ENCODE measurements at places on chromosomes 1 and 21.
A peak's percentile ranks its signal among the peaks of the same experiment; 100 is the strongest.

GRCh38 chr1:218164111-218164929, 120.8 kb upstream of the RRP15 start:
- DNase-seq = no peak

DNA sequence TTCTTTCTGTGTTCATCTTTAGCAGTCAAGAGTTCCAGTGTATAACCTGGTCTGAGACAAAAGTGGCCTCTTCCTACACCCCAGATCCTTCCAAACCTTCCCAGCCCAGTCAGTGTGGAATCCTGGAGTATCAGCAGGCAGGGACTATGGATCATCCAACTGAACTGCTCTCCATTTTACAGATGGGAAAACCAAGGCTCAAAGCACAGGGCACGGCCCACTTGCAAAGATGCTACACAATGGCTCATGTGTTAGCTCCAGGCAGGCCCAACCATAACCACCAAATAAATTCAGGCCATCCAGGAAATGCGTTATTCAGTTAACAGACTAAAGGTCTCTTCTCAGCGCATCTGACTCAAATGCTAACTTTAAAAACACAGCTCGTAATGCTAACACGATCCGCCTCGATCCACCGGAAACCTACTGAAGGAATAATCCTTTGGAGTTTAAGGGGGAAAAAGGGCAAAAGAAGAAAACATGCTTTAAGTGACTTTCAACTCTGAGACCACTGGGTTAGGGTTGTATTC, 7.1 kb downstream of the GLIS1 start:
- DNase-seq = no peak

- no peak for DNase-seq
Observed at GRCh38 chr1:156914440-156914856, 6.0 kb upstream of the LRRC71 start.

- DNase-seq = no peak
Observed at GRCh38 chr1:109850194-109850593, 60.5 kb upstream of the CSF1 start.

DNA sequence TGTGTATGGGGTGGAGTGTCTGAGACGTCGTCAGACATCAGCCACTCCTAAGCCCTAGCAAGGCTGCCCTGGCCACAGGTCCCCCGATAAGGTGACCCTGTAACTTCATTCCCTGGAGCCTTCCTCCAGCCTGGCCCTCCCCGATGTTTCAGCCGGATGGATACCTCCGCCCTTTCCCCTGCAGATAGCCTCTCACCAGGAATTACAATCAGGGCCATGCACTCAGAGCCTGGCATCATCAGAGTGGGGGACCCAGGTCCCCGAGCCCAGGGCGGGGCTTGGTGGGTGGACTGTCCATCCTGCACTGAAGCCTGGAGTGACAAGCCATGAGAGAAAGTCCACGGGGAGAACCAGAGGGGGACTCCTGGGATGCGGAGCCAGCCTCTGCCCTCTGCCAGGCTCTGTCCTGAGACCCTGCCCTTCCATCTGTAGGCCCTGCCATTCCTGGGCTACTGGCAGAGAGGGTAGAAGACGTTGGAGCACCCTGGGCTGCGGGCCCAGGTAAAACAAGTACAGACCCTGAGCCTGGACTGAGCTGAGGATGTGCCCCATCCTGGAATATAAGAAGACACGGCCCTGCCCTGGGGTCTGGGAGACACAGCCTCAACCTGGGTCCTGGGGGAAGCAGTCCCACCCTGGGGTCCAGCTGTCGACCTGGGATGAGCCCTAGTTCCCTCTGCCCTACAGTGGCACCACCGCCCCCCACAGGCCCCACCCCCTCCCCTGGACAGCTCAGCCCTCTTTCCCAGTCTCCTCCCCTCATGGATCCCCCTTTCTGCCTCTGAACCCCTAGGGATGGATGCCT, 16.8 kb upstream of the ARF1 start:
- DNase-seq = no peak

DNA sequence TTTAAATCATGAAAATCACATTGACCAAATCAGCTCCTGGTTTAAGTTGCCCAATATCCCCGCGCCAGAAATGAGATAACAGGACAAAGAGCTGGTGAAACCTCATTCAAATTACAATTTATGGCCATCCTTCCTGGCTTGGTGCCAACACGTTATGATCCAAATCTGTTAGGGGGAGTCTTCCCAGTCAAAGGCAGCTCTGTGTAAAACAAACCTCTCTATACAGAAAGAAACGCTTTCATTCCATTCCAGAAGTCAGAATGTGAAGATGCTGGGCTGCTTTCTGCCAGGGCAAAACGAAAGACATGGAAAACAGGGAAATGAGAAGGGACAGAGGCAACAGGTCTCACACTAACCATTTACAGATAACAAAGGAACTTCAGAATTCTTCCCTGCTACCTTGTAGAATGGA, 53.5 kb upstream of the TIAM1 start:
- DNase-seq = no peak

DNA sequence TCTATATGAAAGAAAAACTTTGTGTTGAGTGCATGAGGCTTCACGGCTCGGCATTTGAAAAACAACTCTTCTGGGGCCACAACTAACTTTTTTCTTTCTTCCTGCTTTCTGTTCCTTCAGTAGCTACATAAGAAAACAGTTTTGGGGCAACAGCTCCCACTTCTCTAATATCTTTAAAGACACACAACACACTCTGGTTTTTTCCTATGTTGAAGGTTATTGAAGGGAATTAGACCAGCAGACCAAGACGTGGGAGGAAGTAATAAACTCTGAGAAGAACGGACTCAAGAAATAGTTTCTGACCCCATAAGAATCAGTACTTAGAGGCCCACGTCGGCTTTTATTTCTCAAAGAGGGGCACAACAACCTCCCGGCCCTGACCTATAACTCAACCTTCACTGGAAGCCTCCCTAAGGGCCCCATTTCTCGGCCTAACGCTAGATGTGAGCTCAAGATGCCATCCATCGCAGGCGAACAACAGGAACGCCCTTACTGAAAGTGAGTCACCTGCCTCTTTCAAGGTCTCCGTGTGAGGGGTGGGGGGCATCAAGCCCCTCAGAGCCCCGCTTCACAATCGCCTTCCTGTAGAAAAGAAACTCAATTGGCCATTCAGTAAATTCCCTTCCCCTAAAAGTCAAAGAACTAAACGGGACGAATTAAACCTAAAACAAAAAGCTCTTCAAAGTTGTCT, 844 bp downstream of the ZMYM6 start:
- DNase-seq = peak; percentile 26

DNA sequence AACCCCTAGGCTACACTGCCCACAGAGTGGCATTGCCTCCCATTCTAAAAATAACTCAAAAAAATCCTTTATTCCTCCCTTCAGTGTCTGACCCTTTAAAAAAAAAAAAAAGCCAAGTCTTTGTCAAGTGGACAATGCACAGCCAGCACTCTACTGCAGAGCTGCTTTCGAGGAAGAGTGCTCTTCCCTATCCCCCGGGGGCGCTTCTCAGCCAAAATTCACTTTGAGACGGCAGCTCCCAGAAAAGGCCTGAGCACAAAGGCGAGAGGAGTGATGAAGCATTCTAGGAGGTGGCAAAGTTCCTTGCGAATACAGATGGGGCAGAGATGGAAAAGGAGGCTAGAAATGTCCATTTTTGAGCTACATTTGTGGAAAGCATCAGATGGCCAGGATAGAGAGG, 23.3 kb downstream of the EPHA10 start:
- no peak for DNase-seq

- no peak for DNase-seq
Observed at GRCh38 chr1:158163000-158163947, 17.4 kb upstream of the CD1D start.

DNA sequence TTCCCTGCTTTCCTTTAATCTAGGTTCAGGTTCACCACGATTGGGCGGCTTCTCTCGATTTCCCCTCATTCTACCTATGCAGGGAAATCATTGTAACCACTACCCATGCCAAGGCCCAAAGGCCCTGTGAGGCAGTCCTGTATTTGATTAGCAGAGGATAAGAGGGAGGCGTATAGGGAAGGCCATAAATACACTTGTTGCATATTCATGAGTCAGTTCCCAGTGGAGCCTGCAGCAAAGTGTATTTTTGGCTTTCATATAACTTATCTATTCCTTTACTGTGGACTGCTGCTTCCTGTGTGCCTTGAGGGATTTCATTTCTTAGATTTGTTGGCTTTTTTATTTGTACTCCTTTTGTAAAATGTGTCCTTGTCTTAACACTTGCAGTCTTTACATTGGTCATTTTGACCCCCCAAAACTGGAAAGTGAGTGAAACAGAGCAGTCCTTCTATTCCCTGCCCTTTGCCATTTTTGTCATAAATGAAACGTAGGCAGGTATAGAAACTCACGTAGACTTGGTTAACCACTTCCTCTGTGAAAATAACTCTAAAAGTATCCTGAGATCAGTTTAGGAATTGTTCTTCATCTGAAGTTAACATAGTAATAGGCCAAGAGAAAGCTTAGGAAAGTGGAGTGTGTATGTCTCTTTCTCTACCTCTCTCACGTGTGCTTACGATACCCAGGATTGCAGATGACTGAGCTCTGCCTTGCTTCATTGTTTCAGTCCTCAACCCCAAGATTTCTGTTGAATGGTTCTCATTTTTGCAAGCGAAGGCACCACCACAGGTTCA, 19.6 kb upstream of the KCNQ4 start:
- no peak for DNase-seq

DNA sequence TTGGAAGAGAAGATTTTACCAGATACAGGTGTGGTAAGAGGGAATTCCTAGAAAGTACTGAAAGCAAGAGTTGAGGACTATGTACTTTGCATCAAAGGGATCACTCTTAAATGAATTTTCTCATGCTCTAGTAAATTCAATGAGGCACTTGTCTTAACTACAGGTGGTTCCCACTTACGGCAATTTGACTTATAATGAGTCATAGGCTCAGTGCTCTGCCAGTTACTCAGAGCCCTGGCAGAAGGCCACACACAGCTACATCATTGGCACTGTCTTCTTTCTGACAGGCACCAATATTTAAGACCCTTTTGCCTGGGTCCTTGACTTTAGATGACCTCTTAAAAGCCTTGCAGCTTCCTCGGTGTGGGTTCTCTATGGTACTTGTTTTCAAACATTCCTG, 15.9 kb upstream of the ADAMTS5 start:
- no peak for DNase-seq

DNA sequence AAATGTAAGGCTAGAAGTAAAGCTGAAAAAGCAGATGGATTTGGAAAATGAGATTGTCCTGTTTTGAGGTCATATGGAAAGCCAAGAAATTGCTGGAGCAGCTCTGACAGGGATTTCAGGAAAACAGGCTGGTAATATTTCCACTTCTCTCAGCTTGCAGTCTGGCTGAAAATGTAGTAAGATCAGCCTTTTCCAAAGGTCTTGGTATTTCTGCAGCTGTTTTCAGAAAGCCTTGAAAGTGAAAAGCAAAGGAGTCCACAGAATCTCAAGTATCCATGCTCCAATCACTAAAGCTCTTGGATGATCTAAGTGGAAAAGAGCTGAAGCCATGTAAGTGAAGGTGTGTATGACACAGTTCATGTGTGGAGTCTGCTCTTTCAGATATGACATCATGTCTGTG, 41.6 kb upstream of the APOBEC4 start:
- DNase-seq = no peak

DNA sequence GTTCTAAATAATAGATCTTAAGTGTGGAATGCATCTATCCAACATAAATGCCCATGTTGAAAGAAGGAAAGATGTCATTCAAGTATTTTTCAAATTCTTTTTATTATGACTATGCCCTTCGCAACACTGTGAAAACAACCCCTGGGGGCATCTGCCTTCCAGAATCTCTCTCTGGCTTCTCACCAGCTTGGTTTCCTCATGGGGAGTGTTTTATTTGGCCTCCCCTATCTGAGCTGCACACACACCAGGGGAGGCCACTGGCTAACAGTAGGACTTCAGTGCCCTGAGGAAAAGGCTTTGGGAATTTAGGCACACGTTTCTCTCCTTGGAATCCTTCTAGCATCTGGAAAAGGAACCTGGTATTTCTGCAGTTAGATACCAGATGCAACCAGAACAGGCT, 130.6 kb downstream of the EDEM3 start:
- DNase-seq = no peak

DNA sequence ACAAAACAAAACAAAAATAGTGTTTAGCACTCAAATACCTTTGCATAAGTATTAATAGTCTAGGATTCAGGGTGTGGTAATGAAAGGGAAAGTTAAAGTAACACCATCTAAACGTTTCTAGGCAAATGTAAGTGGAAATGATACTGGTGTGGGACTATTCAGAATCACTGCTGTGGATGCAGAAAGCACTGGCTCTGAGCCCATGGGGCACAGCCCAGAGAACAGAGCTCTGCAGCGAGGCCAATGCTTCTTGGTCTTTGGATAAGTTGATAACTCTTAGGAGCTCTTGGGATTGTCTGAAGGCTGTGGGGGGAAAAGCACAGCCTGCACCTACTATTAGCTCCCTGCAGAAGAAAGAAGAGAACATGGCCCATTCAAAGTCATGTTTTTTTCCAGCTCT, 21.4 kb upstream of the DNM3 start:
- no peak for DNase-seq

GRCh38 chr1:55304229-55304740, 89.1 kb upstream of the USP24 start:
- no peak for DNase-seq

- DNase-seq = no peak
Observed at GRCh38 chr1:3222042-3222692, 153.2 kb downstream of the PRDM16 start.

DNA sequence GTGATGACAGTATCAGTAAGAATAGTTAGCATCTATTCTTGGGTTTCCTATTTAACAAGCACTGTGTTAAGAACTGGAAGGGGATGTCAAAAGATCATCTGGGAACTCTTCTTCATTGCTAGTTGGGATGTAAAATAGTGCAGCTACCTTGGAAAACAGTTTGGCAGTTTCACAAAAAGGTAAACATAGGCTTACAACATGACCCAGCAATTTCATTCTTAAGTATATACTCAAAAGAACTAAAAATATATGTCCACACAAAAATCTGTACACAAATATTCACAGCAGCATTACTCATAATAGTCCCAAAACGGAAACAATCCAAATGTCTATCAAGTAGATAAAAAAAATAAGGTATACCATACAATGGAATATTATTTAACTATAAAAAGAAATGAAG, 45.7 kb downstream of the DIPK1A start:
- no peak for DNase-seq

GRCh38 chr1:94792473-94793295, 27.5 kb upstream of the SLC44A3 start:
- DNase-seq = no peak

GRCh38 chr1:38175121-38175520, 128.5 kb upstream of the POU3F1 start:
- DNase-seq = no peak

DNA sequence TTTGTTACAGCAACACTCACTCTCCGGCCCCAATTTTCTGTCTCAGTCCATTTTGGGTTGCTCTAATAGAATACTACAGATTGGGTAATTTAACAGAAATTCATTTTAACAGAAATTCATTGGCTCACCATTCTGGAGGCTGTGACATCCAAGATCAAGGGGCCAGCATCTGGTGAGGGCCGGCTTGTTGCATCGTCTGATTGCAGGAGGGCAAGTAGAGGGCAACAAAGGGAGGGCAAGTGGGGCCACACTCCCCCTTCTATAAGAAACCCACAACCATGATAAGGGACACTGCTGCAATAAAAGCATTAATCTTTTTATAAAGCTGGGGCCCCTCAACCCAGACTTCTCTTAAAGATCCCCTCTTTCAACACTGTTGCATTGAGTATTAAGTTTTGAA, 260.1 kb upstream of the TMPRSS15 start:
- DNase-seq = no peak

- no peak for DNase-seq
Observed at GRCh38 chr1:184050636-184051035, 894 bp upstream of the TSEN15 start.

Data from activated naive CD4-positive, alpha-beta T cell (primary cell).